ENCODE measurements at places on chromosomes 1 and 21. TPM values are rescaled to one million over a fixed set of nuclear protein-coding genes. Genes with fewer than 3 reads are reported as not detected.

DNA sequence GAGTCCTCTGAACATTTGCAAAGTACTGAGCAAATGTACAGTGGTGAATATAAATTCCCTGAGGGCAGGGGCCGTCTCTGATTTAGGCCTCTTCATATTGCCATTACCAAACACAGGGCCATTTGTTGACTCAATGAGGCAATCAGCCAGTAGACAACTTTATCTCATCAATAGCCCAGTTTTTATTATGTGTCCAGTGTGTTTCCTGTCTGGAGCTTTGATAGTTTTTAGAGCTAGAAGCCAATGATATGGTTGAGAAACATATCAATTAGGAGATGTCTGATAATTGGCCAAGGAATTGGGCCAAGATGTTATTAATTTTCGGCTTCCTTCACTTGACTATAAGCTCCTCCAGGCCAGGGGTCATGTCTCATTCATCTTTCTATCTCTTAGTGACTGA lies 163.0 kb downstream of the ROR1 start:
- no peak for DNase-seq

GRCh38 chr1:100353071-100353801 lies 930 bp downstream of the CDC14A start:
- peak; percentile 67 for DNase-seq

- no peak for DNase-seq
These were observed 16.4 kb upstream of the ATP1A1 start for GRCh38 chr1:116356673-116357072.

- DNase-seq = no peak
These were observed 27.6 kb upstream of the SIPA1L2 start for GRCh38 chr1:232657426-232658005.

DNA sequence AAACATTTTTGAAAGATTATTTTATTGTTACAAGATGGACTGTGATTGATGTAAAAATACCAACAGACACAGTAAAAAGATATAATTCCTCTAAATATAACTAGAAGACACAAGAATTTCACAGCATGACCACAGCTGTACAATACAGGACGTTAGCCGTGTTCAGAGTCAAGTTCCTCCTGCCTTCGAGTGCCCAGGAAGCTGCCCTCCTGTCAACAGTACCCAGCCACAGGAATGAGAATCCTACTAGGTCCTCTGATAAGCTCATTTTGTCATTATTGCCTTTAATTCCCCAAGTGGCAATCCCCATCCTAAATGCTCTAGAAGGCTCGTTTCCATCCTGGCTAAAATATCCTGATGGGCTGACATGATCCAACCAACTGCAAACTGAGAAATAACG lies 16.4 kb upstream of the CAPN2 start:
- no peak for DNase-seq

DNA sequence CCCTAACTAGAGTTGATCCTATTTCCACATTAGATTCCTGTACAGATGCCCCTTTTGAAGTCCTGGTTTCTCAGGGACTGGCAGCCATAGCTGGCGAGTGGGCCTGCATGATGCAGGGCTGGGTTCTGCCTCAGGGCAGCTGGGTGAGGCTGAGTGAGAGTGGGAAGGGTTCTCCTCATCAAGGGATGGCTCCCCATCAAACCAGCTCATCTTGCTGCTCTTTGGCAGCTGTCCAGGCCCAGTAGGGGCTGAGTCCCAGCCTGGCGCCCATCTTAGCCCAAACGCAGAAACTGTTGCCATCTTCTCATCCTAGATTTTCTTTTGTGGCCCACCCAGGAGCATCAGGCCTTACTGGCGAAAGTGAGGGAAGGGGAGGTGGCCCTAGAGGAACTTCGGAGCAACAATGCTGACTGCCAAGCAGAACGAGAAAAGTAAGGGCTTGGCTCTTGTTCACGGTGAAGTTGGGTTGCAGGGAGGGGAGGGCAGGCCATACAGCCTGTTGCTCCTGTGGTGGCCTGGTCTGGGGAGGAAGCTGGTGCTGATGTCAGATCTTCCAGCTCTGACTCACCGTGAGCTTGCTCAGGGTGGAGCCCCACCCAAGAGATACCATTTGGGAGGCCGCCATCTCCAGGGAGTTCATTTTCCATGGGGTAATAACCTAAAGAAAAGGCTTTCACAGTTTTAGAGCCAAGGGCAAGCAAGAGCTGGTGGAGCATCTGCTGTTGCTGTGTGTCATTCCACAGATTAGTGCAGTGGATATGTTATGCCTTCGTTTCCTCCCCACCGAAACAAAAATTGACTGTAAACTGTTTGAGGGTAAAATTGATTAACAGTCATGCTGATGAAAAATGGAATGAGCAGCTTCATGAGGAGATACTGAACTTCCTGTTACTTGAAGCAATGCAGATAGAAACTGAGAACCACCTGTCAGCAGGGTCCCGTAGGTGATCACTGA lies 34.7 kb downstream of the TUFT1 start:
- DNase-seq = peak; percentile 60

- no peak for DNase-seq
These were observed 22.2 kb upstream of the IFFO2 start for GRCh38 chr1:18978706-18979105.

GRCh38 chr1:42040159-42040558 lies 113.1 kb upstream of the GUCA2B start:
- DNase-seq = no peak

DNA sequence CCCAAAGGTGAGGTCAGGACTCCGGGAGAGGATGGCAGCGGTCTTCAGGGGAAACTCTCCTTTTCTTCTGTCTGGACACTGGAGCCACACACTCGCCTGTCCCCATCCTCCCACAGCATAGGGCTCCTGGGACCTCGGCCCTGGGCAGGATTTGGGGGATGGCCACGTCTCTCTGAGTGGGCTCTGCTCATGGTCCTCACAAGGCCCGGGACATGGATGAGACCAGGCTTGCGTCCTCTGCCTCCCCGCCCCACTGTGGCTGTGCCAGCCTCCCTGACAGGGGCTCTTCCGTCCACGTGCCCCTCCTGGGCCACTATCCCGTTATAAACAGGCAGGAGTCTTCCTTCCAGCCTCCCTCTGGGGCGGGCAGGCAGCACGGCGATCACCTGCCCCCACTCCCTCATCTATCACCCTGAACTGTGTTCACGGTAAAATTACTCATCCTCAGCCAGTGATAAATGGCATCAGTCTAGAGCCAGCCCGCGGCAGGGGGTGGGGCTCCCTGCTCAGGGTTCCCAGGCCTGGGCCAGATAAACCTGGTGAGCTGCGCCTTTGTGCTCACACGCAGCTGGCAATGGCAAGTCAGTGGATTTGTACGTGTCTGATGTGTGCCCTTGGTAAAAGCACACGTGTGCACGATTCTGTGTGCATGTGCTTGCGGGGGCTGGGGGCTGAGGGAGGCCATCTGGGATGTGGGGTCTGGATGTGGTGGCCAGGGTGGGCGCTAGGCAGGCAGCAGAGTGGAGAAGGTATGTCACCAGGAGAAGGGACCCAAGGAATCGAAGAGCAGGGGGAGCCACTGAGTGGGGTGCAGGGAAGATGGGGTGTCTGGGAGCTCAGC lies 12.6 kb upstream of the SAMD11 start:
- DNase-seq = peak; percentile 38

GRCh38 chr1:241356519-241357365 lies at the start of gene RGS7:
TSS of gene RGS7 (minus strand) at chr1:241357205.
- DNase-seq = peak; percentile 38

DNA sequence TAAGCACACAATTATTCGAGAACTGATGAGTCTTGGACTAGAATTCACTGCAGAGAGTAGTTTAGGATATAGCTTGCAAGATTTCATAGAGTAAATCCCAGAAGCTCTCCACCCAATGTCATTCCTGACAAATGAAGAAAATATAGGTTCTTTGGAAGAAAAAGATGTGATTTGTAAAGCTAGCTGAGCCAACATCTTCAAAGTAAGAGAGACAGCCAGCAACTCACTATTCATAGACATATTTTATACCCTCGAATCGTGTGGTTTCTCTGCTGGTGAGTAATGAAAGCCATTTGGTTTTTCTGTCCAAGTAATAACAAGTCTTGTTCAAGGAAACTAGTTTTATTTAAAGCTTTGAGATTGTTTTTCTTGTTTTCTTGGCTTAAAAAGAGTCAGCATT lies 165.7 kb upstream of the SYT6 start:
- DNase-seq = no peak

- DNase-seq = no peak
These were observed 48.3 kb upstream of the NCAM2 start for GRCh38 chr21:20949884-20950283.

DNA sequence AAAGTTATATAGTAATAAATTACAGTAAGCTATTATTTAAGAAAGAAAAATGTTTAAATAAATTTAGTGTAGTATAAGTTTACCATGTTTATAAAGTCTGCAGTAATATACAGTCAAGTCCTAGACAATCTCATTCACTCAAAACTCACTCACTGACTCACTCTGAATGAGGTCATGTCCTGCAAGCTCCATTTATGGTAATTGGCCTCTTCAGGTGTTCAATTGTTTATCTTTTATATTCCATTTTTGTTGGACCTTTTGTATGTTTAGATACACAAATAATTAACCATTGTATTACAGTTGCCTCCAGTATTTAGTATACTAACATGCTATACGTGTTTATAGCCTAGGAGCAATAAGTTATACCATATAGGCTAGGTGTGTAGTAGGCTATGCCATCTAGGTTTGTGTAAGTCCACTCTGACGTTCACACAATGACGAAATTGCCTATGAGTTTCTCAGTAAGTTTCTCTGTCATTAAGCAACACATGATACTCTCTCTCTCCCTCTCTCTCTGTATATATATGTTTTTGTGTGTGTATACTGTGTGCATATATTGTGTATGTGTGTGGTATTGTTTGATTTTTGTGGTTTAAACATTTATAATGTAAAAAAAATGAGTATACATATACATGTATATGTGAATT lies 161.2 kb downstream of the NCAM2 start:
- no peak for DNase-seq

GRCh38 chr1:98406352-98407088 lies 255.0 kb upstream of the SNX7 start:
- DNase-seq = no peak

DNA sequence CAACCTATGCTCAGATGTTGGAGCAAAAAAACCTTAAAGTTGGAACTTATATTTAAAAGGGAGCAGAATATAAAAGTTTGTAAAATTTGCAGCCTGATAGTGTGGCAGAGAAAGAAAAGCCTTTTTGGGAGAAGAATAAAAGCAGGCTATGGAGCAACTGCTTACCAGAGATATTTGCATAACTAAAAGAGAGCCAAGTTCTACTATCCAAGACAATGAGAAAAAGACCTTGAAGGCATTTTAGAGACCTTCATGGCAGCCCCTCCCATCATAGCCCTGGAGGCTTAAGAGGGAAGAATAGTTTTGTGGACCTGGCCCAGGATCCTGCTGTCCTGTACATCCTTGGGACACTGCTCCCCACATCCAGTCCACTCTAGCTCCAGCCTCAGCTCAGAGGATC lies 312.5 kb upstream of the ZRANB2 start:
- no peak for DNase-seq

- DNase-seq = no peak
These were observed 144.7 kb downstream of the PCBP3 start for GRCh38 chr21:45788198-45788597.

DNA sequence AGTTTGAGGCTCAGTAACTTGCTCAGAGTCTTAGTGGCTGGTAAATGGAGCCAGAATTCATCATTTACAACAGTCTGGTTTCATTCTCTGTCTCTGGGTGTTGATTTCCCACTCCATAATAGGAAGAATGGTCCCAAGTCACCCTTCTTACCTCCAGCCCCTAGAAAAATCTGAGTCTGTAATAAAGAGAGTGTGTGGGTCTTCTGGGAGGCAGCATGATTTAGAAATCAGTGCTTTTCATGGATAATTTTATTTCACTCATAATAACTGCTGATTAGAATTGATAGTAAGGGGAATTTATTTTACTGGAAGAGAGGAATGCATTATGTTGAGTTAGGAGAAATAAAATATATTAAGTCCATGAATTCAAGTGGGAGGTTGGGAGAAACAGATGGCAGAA lies 2.1 kb downstream of the PLA2G2D start:
- no peak for DNase-seq

DNA sequence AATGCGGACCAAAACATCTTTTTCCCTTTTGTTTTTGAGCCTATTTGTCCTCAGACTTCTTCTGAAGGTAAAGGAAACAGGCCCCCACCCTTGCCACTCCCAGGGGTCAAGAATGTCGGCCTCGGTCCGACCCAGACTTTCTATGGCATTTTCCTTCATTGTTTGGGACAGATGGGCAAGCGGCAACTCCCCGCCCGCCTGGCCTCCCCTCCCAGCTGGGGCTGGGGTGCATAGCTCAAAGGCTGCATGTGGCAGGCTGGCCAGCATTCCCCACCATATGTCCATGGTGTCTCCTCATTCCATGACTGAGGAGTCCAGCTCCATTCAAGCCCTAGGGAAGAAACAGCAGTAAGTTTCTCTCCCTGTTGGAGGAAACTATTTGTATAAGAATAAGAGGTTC lies 29.4 kb upstream of the TSPEAR start:
- no peak for DNase-seq

GRCh38 chr21:37829447-37829846 lies 86.8 kb downstream of the KCNJ6 start:
- DNase-seq = no peak

- no peak for DNase-seq
These were observed 103.1 kb downstream of the RPS6KC1 start for GRCh38 chr1:213154056-213154685.

DNA sequence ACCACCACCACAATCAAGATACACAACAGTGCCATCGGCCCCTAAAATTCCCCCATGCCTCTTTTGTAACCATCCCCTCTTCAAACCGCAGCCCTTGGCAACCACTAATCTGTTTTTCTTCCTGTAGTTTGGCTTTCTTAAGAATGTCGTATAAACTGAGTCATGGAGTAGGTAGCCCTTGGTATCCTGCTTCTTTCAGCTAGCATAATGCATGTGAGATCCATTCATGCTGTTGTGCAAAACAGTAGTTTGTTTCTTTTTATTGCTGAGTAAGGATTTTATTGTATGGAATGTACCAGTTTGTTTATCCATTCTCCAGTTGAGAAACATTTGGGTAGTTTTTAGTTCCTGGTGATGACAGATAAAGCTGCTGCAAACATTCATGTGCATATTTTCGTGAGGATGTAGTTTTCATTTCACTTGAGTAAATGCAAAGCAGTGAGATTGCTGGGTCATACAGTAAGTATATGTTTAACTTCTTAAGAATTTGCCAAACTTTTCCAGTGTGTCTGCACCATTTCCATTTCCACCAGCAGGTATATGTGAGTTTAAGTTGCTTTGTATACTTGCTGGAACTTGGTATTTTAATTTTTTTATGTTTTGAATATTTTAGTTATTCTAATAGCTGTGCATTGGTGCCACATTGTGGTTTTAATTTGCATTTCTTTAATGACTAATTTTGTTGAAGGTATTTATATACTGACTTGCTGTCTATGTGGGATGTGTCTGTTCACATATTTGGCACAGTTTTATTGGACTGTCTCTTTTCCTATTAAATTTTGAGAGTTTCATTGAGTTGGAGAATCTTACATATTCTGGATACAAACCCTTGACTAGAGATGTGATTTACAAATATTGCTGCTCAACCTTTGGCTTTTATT lies 148.4 kb upstream of the MAP1LC3C start:
- peak; percentile 6 for DNase-seq

- DNase-seq = peak; percentile 8
These were observed 222.0 kb downstream of the OMA1 start for GRCh38 chr1:58324558-58324957.

The TGFB2 gene
- total RNA-seq = not detected

The CELF3 gene
- total RNA-seq = not detected

The STIL gene
- total RNA-seq = 36.0 TPM

The IL22RA1 gene
- not detected for total RNA-seq

The HMGCS2 gene
- not detected for total RNA-seq

Data from activated CD4-positive, alpha-beta T cell treated with anti-CD3 and anti-CD28 coated beads for 36 hours (primary cell).